Psoas muscle (tissue), 8 donors: ENCODE measurements at places on chromosomes 2 and 18. TPM values are rescaled to one million over a fixed set of nuclear protein-coding genes. Genes with fewer than 3 reads are reported as not detected.

- no peak overlapping the region for H3K4me3 ChIP-seq
- no peak overlapping the region for H3K27ac ChIP-seq
- no peaks in the 10 kb centered on the region for H3K36me3 ChIP-seq
- DNase-seq, result no peak
- H3K27me3 ChIP-seq, result no peaks in the 10 kb centered on the region
These were observed 22.7 kb downstream of the LYPD6B start for GRCh38 chr2:149061133-149061745.

DNA sequence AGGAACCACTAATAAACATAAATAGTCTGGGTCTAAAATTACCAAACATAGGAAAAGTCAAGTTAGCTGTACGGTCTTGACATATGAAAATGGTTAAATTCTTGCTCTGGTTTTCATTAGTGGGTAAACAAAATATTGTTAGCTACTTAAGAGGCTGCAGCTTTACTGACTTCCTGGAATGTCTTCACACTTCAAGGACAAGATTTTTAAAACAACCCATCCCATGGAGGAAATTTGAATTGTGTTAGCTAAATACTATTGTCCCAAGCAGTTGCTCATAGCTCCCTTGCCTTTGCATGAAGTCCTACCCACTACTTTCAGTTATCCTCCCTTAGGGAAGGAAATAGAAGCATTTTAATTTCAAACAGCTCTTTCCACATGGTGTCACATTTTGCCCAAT lies 128.5 kb downstream of the EPHA4 start:
- no peak overlapping the region for H3K4me3 ChIP-seq
- DNase-seq, result no peak
- H3K36me3 ChIP-seq, result no peaks in the 10 kb centered on the region
- no peaks in the 10 kb centered on the region for H3K27me3 ChIP-seq

The PLGLB1 gene
- total RNA-seq, result 1.4 TPM

The CHST9 gene
- 0.11 TPM for total RNA-seq

The DUSP2 gene
- 0.64 TPM for total RNA-seq
